Right renal pelvis (tissue), 4 donors: ENCODE measurements at places on chromosomes 1 and 21.

DNA sequence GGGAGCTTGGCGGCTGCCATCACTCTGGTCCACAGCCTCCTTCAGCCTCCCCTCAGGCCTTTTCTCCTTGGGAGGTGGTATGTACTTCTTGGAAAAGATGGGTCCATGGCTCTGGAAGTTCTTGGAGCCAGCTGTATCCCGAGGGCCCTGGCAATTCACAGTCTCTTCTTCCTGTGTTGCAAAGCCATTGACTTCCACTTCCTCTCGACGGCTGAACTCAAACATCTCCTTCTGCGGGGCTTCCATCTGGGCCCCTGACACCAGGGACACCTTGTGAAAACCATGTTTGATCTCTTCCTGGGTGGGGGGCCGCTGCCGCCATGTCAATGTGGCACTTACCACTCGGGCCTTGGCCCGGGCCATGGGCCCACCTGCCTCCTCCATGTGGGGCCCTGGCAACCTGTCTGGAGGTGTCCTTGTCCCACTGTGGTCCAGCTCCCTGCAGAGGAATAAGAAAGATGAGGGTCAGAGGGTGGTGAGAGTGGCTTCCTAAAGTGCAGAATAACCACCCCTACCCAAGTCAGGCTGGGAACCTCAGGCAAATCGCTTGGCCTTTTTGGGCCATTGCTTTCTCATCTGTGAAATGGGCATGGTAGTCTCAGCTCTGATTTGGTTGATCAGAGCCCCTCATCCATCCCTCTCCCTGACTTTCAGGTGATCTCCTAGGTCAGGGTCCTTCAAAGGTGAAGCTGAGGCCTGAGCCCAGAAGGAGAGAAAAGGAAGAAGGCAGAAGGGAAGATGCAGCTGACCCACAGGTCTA is 7.5 kb downstream of the CRYBG2 start:
- no peak for DNase-seq

DNA sequence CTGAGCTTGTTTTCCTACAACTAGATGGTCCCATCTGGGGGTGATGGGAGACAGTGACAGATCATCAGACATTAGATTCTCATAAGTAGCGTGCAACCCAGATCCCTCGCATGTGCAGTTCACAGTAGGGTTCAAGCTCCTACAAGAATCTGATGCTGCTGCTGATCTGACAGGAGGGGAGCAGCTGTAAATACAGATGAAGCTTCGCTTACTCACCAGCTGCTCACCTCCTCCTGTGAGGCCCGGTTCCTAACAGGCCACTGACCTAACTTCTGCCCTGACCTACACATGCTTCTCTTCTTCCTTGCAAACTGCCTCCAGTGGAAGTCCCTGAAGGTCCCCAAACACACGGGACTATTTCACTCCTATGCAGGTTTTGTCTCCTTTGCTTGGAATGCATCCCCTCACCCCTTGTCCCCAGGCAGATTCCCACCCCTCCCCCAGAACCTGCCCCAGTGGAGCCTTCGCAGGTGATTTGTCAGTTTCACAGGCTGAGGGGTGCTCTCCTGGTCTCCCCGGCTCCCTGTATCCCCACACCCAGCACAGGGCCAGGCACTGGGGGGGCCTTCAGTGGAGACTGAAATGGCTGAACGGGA is 5.7 kb upstream of the ZBTB48 start:
- no peak for DNase-seq

- no peak for DNase-seq
These were observed 767.0 kb downstream of the MRPL39 start for GRCh38 chr21:24840287-24840686.

DNA sequence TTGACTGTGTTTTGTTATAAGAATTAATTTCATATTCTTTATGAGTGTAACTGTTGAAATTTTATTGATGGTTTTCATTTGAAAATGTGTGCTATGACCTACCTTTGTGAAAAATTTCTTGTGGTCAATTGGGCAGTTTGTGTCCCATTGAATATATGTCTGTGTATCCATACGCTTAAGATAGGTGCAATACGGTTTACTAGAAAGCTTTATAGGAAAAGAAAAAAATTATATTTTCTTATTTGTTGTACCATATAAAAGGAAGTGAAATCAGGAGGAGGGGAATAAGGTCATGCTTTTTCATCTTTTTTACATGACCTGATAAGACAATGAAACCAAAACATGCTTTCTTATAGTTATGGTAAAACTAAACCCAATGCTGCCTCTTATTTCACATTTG is 807.7 kb downstream of the USP25 start:
- DNase-seq = no peak

DNA sequence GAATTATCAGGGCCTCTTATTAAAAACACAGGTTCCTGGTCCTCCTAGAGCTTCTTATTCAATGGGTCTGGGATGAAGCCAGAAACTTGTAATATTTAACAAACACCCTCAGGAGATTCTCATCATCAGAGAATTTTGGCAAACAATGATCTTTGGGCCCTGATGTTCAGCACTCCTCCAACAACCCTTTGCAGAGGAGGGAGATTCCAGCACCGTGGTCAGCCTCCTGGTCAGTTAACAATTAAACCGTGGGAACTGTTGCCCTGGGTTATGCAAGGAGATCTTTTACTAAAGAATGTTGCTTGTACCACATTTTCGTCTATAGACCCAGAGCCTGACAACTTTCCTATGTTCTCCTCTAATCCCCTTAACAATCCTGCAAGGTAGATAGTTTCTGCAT is 294.4 kb downstream of the PLPP3 start:
- no peak for DNase-seq

DNA sequence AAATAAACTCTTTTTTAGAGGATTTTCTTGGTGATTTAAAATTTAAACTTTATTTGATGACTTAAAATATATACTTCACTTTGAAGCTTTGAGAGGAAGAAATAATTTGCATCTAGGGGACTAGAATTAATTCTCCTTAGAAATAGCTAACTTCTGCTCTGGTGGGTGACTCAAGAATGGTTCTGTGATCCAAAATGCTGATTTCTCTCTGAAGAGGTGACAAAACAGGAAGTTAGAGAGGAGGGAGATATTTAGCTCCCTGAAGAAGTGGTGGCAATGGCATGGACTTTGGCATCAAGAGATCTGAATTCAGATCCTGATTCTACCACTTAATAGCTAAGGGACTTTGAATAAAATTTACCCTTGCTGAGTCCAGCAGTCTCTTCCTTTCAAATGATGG is 125.8 kb upstream of the ATP1B1 start:
- DNase-seq = no peak

DNA sequence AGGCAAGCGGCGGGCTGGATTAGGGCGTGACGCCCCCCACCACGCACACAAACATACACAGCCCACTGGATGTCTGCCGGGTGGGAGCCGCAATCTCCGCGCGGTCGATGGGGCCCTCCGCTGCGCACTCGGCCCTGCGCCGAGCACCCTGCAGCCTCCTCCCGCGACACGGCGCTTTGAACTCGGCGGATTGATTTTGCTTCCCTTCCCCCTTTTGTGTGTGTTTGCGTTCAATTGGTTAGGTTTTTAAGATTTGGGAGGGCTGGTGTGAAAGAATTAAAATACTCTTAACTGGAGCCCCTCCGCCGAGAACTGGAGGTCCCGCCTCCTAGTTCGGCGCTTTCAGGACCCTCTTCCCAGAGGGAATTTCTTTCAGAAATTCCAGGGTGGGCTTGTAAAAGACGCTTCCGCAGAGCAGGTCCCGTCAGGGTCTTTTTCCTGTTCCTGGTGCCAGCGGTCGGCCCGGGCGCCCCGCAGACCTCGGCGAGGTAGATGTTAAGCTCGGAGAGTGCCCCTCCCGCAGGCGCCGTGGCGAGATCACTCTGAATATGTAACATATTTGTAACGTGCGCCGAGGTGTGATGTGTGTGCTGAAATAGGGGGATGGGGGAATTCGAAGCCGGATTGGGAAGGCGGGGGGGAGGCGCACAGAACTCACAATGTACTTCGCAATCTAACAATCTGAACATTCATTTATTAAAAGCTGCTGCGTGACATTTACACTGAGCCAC is 8.0 kb upstream of the BARHL2 start:
- DNase-seq = no peak

- DNase-seq = no peak
These were observed 674 bp downstream of the PPFIA4 start for GRCh38 chr1:203026666-203027663.

- DNase-seq = no peak
These were observed 61.7 kb upstream of the MRPS6 start for GRCh38 chr21:34011660-34012059.

DNA sequence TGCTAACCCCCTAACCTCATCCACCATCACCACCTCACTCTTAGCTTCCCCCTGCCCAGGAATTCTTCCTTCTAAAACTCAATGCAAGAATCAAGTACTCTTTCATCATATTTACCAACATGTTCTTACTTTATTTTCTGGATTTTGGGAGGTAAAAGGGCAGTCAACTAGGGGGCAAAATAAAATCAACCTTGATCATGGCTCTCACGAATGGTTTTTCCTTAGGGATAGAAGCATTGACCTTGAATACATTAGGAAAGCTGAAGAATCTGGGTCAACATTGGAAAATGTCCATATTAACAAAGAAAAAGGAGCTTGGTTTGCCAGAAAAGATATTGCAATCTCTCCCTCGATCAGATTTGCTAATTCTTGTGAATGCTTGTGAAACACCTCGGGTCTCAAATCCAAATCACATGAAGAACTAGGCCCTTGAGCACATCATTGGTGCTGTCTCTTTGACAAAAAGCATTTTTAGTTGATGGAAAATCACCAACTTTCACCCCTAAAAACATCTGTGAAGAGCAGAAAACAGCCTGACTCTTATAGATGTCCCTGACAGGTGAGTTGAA is 58.9 kb downstream of the ZC3H11B start:
- DNase-seq = no peak

DNA sequence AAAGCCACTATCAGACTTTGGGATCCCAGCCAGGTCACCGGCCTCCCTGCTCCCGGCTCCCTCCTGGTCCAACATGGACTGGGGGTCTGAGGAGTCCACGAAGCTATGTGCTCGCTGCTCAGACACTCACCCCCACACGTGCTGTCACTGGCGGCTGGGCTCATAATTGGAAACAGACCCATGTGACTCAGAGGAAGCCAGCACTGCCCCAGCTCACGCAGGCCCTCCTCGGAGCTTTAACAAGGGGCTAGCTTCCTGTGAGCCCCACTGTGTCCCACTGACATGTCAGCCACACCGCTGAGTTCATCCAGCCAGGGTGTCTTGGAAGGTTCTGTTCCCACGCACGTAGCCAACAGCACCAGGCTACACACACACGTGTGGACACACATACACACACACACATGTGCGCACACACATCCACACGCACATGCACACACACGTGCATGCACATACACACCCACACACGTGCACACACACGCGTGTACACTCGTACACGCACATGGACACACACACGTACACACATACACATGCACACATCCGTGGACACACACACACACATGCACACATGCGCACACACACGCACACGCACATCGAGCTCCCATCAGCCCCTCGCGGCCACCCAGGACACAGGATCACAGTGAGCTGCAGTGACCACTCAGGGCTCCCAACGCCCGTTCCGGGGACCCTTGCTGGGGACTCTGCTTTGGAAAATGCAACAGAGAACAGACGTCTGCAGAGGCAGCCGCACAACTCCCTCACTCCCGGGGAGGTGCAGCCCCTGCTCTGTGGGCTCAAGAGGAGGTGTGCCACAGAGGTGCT is 18.4 kb upstream of the COL6A2 start:
- DNase-seq = no peak
